ENCODE measurements at places on chromosomes 3 and 15. TPM values are rescaled to one million over a fixed set of nuclear protein-coding genes. Genes with fewer than 3 reads are reported as not detected.

GRCh38 chr3:56323986-56324420 lies 144.3 kb downstream of the ERC2 start:
- peak; percentile 74 for DNase-seq

GRCh38 chr15:26759986-26760385 lies 12.9 kb downstream of the GABRB3 start:
- no peak for DNase-seq

DNA sequence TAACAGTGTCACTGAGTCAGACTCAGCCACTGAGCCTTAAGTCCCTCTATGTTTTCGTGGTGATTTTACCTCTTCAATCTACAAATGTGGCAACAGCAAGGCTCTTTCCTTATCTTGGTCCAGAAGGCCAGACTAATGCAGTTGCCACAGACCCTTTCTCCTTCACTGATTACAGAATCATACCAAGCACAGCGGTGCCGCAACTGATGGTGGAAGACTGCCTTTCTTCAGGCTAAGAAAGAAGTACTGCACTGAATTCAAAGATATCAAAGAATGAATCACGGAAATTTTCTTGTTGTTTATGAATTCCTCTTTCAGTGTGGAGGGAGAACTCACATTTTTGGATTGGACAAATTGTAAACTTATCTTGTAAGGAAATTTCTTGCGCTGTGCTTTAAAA lies 18.6 kb downstream of the DCP1A start:
- no peak for DNase-seq

Gene GLCE
- 9.9 TPM for total RNA-seq

GRCh38 chr15:78035321-78035751 lies 42.2 kb downstream of the TBC1D2B start:
- DNase-seq = no peak

Gene CLCN2
- total RNA-seq = 3.3 TPM

Gene ROPN1B
- not detected for total RNA-seq

- no peak for DNase-seq
These were observed 75.8 kb upstream of the LEKR1 start for GRCh38 chr3:156750191-156750873.
